ENCODE measurements at places on chromosomes 3 and 15. TPM values are rescaled to one million over a fixed set of nuclear protein-coding genes. Genes with fewer than 3 reads are reported as not detected.

- no peak for DNase-seq
Observed at GRCh38 chr3:88773766-88774165, 333.7 kb upstream of the EPHA3 start.

DNA sequence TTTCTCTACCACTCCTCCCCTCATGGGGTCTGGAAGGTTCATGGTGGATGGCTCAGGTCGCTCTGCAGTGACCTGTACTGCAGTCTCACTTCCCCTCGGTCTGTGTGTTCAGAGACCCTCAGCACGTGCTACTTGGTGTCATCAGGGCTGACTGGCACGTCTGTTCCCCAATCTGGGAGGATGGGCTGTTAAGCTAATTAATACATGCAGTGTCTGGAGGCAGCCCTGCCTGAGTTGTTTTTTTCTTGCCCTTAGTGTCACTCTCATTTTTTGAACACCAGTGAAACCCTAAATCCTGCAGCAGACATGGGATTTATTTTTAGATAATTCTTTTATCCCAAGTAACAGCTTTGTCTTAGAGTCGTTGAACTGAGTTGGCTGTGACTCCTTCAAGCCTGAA, 64.6 kb downstream of the ARNT2 start:
- DNase-seq, result no peak

- DNase-seq, result no peak
Observed at GRCh38 chr3:164608554-164609276, 469.6 kb downstream of the SI start.

DNA sequence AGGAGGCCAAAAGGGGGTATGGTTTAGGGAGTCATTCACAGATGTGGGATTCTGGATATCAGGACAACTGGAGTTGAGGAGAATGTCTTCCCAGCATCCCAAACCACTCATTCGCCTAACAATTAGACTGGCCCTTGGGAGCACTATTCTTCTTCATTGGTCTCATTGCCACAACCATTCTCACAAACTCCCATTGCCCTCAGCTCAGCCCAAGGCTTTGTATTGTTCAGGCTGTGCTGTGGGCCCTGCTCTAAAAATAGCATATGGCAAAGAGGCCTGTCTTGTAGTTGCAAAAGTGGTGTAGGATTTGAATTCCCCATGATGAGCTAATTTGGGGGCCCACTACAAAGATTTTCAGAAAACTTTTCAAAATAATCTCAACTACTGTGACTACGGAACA, 6.3 kb upstream of the ADAMTS9 start:
- DNase-seq, result no peak

- no peak for DNase-seq
Observed at GRCh38 chr15:62691008-62691407, 351.5 kb upstream of the TPM1 start.

Gene PLAAT1
- 3.9 TPM for total RNA-seq

Gene AGBL1
- total RNA-seq, result not detected

Gene IMPG2
- total RNA-seq, result 0.26 TPM

Gene RARRES1
- 3.2 TPM for total RNA-seq

Gene TM4SF18
- total RNA-seq, result 5.6 TPM
